ENCODE measurements at places on chromosomes 5 and 9.

DNA sequence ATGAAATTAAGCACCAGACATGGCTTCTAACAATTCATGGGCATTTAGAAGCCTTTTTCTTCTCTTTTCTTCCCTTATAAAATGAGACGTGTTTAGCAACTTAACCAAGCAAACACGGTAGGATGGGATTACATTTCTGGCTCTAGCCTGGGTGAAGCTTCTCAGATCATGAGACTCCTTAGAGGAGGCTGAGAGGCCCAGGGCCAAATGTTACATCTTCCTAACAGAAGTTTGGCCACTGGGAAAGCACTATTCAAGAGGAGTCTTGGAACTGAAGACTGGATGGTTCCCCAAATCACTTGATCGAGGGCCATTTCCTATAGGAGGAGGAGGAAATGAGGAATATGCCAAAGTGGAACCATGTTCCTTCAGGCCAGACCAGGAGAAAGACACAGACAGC is 1.9 kb downstream of the GABRP start:
- DNase-seq = no peak

DNA sequence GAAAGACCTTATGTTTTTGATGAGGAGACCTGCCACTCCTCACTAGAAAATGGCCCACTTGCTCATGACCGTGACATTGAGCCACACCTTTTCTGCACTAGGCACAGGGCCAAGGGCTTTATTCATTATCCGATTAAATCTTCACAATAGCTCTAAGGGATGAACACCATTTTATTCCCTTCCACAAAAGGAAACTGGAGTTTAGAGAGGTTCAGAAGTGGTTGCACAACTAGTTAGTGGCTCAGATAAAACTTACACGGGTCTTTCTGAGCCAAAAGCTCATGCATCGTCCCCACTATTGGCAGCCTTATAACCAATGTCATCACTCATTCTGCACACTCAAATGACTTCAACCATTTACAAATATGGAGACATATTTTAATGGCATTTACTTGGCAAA is 39.4 kb downstream of the SUSD1 start:
- no peak for DNase-seq

GRCh38 chr5:180718810-180719453 is 20.9 kb downstream of the OR2Y1 start:
- DNase-seq = peak; percentile 14

DNA sequence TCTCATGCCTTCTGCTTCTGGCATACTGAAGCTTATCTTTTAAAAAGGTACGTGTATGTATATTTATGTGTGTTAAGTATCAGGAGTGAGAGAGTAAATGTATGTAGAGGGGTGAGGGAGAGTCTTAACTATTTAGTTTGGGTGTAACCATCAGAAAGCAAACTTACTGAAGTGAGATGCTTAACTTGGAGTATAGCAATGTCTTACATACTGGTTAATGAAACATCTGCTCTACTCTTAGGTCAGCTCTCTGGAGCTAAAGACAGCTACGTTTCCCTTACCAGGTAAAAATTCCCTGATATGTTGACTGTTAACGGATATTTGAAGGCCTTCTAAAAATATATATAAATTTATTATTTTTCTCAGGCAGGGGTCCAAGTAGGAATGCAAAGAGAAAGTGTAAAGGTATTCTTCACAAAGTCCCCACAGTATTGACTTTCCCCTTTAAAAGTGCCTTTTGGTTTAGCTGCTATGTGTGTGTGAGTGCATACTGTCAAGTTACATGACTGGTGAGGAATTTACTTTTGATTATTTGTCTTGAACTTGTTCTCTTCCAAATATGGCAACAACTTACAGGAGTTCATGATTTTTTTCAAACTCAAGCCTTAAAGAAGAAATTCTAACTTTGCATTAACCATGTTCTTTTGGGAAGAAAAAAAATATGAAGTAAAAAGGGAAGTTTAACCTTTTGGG is 12.3 kb upstream of the C5orf24 start:
- no peak for DNase-seq

DNA sequence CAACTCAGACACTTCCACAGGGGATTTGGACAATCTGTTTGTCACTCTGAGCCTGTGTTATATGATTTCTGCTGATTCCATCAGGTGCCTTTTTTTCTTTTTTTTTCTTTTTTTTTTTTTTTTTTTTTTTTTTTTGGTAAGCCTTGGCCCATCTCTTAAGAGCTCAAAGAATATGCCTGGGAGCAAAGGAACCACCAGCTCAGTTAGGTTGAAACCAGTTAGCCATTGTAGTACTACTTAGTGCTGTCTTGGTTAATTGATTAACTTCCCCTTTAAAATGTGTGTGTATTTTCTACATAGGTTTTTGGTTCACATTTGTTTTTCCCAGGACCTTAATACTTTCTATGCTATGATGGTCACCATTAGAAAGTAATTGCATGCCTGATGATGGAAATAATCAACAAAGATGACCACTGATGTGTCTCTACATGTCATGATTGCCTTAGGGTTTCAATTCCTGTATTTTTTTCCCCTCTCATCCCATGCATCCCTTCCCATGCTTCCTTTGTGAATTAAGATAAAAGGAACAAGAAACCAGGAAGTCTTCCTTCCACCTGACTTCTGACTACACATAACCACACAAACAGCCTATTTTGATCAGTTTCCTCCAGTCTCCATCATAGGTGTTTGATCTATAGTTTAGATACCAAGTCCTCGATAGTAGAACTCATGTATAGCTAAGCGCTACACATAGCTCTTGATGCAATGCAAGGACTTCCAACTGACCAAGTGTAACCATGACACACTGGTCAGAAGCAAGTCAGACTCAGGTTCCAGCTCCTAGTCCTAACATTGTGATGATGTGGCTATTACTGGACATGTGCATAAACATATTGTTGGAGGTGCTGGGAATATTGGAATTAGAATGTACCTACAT is 306.1 kb downstream of the EFNA5 start:
- DNase-seq = no peak

DNA sequence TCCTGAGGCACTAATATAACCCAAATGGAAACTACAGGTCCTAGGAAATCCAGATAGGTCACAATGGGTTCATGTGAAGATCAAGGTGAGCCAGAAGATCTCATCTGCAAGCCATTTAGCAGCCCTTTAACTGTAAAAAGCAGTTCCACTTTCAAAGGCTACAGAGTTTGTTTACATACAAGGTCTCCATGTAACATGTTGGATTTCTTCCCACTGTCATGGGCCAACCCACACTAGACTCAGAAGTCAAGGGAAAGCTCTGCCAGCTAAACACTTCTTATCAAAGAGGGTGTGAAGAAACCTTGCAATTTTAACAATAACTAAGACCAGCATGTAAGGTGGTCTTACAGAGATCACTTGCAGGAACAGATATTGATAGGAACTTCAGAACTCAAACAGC is 3.8 kb upstream of the CTNNAL1 start:
- DNase-seq = no peak

DNA sequence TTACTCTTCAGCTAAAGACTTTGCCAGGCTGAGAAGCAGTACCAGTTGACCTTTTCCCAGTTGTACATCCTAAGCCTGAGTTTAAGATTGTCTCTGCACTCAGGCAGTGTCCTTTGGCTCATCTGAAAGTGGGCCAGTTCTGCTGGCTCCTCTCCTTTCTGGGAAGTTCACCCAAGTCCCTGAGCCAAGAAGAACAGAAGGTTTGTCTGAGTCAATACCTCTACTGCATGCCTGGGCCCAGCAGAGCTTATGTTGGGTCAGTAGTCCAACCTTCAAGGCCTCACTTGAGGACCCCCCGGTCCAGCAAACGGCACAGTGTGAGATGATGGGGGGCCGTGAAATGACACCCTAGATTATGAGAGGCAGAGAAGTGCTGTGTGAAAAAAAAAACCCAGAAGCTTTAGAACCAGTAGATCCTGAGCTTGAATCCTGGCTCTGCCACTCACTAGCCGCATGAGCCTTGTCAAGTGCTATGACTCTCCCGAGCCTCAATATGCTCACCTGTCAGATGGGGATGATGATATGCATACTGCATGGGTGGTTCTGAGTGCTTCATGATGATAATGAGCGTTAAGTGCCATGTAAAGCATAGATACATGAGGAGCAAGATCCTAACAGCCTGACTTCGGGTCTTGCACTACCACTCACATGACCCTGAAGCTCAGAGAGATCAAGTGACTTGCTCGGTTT is 156.0 kb downstream of the MACROH2A1 start:
- DNase-seq = peak; percentile 40

GRCh38 chr5:12183003-12183402 is 278.8 kb upstream of the CTNND2 start:
- DNase-seq = no peak

DNA sequence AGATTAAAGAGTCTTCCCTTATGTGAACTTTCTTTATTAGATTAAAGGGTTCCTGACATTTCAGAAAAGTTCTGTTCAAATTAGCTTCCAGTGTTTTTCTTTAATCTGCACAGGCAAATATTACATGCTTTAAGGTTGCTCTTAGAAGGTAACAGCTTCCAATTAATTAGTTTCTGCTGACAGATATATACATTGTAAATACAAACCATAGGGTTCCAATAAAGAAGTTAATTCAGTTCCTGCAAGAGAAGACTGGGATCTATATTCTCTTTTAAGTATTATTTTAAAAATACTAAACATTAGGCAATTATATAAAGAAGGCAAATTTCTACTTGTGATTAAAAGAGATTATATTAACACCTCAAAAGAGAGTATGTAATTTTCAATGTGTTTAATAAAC is 795.7 kb downstream of the MAT2B start:
- no peak for DNase-seq

- no peak for DNase-seq
Observed at GRCh38 chr5:84796399-84796798, 411.7 kb upstream of the EDIL3 start.

DNA sequence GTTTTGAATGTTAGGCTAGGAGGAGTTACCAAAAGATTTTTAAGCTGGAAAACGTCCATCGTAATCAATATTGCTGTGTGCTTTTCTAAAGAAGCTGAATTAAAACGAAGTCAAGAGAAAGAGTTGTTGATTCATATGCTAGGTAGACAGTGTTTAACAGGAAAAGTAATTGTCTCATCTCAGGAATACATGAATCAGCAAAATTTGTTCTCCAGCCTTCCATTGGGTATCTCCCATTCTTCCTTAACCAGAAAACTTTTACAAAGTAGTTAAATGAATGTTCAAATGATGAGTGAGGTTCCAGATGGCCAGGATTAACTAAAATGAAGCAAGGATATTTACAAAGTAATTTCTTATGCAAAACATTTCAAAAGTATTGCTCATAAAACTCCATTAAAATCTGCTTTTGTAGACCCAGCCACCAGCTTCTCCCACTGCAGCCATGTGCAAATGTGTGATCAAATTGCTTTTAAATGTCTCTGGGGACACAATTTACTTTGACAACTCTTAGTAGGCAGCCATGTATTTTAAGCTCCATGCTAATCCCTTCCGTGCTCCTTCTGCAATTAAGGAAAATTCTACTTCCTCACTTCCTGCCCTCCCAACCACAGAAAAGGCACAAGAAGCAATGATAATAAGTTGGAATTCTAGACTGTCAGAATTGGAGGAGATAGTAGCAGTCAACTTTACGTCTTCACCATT is 121.2 kb downstream of the HTR4 start:
- DNase-seq = no peak

- no peak for DNase-seq
Observed at GRCh38 chr9:76894198-76894597, 11.7 kb downstream of the PRUNE2 start.

DNA sequence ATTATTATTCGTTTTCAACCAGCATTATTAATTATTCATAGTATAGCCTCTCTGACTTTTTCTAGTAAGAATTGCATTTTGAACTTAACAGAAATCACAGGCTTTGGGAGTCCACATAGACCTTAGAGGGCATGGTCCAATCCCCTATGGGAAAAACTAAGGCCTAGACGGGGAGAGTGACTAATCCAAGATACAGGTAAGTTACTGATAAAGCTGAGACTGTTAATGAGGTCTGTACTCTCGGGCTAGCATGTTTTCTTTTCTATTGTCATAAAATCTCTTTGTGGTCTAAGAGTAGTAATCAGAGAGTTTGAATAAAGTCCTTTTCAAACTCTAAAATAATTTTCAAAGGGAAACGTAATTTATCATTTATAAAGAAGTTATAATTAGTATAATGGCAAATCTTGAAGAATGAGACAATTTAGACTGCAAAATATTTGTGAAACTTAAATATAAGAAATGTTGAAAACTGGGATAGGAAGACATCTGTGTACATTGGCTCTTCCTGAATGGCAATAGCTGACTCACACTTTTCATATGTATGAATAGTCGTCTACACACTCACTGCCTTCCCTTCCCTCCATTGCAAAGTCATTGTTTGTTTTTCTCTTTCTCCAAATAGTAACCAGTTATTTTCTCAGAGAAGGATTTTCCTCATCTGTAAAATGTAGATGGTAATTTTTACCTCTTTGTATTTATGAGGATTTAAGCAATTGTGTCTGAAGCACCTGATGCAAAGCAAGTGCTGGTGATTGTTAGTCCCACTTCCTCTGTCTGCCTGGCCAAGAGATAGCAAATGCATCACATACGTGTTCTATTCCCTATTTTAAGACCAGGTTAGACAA is 207.9 kb upstream of the CD180 start:
- no peak for DNase-seq

- DNase-seq = no peak
Observed at GRCh38 chr5:166163996-166164610, 2127.3 kb upstream of the WWC1 start.

- DNase-seq = no peak
Observed at GRCh38 chr9:38228331-38229103, 159.5 kb upstream of the SHB start.

Measured in frontal cortex (tissue), 4 donors.